ENCODE measurements at places on chromosomes 7 and 10. TPM values are rescaled to one million over a fixed set of nuclear protein-coding genes. Genes with fewer than 3 reads are reported as not detected.

- DNase-seq: no peak
These were observed 17.4 kb upstream of the SORBS1 start for GRCh38 chr10:95578619-95579018.

- DNase-seq: no peak
These were observed 98.3 kb downstream of the MKI67 start for GRCh38 chr10:128027822-128028507.

DNA sequence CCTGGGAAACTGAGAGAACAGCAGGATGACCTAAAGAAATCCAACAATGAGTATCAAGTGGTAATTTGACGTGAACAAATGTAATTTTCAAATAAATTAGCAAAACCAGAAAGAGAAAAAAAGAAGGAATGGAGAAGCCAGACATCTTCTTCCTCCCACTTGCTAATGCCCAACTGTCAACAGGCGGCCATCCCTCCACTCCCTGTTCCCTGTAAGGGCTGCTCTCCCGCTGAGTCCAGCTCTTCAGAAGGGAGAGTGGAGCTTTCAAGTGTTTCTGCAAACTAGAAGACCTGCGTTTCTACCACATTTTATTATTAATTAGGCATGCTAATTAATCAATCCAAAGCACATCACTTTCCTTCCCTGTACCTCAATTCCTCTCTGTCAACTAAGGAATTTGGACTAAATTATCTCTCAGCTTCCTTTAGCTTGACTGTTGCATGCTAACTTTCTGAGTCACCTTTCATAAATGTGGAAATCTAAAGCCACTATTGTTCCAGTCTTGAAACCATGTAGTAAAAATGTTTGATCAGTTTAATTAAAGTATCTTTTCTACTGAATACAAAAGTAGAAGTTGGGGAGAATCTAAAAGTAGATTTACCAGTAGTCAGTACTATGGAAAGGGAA, 48.4 kb upstream of the CUL1 start:
- DNase-seq: no peak

GRCh38 chr7:55165176-55165861, 146.5 kb downstream of the EGFR start:
- DNase-seq: no peak

DNA sequence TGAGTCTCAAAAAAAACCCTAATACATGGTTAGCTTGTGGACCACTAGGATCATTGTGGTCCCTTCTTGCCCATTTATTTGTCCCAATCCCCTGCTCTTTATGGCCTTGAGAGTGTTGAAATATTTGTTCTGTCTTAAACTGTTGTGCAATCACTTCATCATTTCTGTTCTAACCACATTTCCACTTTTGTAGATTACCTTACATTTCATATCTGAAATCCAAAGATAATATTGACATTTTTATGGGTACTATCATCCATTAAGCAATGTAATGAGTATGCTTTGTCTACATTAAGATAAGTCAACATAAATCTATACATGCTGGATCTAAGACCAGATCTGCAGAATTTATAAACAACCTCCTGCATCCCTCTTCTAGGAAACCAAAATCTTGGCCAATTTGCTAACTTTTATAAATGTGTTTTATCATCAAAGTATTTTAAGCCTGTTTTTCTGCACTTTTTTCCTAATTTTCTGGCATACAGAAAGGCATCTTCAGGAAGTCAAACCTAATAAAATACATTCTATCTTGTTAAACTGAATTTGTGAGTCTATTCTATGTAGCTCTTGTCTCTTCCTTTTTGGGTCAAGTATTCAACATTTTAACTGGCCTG, 359.4 kb upstream of the CELF2 start:
- no peak for DNase-seq

The CHN2 gene
- 0.78 TPM for total RNA-seq

GRCh38 chr7:113444261-113444660, 325.9 kb upstream of the SMIM30 start:
- no peak for DNase-seq

DNA sequence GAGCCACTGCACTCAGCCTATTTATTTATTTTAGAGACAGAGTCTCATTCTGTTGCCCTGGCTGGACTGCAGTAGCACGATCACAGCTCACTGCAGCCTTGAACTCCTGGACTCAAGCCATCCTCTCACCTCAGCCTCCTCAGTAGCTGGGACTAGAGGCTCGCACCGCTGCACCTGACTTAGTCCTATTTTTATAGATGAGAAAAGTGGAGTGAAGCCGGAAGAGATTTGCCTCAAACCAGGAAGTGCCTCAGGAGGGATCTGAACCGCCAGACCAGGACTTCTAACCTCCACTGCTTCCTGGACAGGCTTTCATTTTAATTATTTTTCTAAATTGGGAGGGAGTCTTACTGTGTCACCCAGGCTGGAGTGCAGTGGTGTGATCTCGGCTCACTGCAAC, 17.5 kb upstream of the CLIP2 start:
- DNase-seq: no peak

The CHAT gene
- not detected for total RNA-seq

- DNase-seq: no peak
These were observed 41.5 kb downstream of the PSPH start for GRCh38 chr7:56009695-56010094.

The WDR86 gene
- not detected for total RNA-seq

DNA sequence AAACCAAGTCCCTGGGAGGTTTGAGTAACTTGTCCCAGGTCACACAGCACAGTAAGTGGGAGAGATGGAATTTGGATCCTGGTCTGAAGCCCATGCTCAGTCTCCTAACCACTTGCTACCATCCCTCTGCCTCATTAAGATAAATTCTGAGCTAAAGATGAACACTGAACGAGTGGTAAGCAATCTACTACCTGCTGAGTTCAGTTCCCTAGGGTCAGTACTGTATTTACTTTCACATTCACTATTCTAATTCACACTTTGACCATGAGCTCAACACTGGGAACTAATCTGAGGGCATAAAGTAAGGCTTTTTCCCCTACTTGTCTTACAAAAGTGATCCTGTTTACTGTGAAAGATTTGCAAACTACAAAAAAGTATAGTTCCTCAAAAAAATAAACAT, 2.4 kb downstream of the UROS start:
- no peak for DNase-seq

The PRKG1 gene
- total RNA-seq: 1.3 TPM

The C10orf53 gene
- total RNA-seq: not detected

The THNSL1 gene
- total RNA-seq: 4.0 TPM
